DMS79 (cell line): ENCODE measurements at places on chromosomes 3 and 15.

DNA sequence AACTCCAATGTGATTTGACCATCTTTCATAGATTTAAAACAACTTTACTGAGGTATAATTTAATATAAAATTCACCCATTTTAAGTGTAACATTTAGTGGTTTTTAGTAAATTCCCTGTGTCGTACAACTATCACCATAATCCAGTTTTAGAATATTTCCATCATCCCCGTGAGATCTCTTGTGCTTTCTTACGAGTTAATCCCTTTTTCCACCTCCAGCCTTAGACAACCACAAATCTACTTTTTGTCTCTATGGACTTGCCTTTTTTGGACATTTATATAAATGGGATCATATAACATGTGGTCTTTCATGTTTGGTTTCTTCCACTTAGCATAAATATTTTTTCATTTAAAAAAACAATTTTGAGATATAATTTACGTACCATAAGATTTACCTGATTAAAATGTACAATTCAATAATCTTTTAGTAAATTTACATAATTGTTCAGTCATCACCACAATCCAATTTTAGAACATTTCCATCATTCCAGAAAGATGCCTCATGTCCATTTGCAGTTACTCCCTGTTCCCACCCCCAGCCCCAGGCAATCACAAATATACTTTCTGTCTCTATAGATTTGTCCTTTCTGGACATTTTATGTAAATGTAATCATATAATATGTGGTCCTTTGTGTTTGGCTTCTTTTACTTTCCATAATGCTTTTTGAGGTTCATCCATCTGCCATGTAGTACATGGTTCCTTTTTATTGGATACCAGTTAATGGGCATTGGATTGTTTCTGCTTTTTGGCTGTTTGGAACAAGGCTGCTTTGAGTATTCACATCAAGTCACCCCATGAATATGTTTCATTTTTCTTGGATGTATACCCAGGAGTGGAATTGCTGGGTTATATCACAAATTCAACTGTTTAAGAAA, 3.1 kb downstream of the OXSR1 start:
- DNase-seq = no peak

DNA sequence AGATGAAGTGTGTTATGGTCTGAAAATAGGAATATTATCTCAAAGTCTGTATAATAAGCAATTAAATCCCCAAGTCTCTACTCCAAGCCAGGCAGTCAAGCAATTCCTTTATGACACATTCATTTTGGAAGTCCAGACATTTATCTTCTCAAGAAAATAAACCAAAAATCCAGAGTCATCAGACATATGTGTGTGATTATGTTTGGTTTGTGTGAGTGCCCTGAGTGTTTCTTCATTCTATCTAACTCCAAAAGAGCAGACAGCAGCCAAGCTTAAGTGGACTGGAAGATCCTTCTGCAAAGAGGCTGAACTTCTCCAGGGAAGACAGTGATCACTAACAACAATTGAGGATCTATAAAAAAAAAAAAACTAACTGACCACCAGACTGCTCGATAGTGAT, 239.8 kb downstream of the STAG1 start:
- DNase-seq = no peak

DNA sequence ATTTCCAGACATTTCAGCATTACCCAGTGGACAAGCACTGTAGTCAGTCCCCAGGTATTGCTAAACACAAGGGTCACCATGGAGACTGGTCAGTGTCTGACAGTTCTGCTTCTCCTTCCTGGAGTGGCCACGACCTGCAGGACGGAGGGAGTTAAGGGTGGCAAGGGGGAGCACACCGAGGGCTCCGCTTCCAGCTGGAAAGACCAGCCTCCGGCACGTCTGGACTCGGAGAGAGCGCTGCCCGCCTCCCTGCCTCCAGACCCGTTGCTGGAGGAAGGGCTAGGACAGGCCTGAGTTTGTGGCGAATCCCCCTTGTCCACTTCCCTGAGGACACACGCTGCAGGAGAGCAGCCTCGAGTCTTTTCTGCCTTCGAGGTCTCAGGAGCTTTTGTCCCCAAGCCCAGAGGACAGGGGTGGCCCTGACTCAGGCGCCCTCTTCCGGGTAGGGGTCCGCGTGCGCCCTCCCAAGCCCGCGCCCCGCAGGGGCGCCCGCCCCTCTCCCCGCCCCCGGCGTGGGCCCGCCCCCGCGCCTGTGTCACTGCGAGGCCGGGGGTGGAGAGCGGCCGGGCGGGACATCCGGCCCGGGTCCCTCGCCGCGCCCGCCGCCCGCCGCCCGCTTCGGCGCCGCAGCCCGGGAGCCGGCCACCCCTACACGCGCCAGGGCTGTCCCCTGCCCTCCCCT, at the start of gene CHST14:
CHST14 (plus strand) TSS at position 562 of the 682 bp plus-strand sequence. CDS start 230 bp downstream, outside the sequence.
- DNase-seq = peak; percentile 27

GRCh38 chr3:60440869-60441268, 810.4 kb downstream of the FHIT start:
- DNase-seq = no peak

DNA sequence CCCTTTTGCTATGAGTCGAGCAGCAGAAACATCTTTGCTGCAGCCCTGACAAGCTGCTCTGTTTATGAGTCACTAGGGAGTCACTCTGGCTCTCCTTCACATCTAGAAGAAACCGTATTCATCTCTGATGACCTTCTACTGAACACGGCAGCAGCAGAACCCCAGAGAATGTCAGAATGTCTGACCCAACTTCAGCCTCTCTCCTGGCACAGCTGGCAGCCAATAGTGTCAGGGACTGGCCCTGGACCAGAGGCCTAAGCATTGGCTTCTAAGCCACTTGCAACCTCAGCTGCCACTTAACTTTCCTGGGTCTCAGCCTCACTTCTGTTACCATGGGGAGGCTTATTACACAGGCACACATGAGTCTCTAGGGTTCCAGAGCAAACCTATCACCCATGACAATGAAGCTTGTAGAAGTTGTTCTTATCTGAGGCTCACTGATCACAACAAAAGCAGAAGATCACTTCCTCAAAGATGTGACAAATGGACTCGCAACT, 184.1 kb upstream of the TLE3 start:
- DNase-seq = no peak
